ENCODE measurements at places on chromosomes 6 and 20.

GRCh38 chr6:128290221-128290620 lies 230.2 kb downstream of the PTPRK start:
- no peak for DNase-seq

- DNase-seq = no peak
These were observed 186.5 kb downstream of the MAFB start for GRCh38 chr20:40502576-40502975.

- peak; percentile 64 for DNase-seq
These were observed 93.9 kb downstream of the CLIC5 start for GRCh38 chr6:45921691-45922281.

GRCh38 chr6:145705561-145705960 lies 29.8 kb downstream of the EPM2A start:
- DNase-seq = no peak

DNA sequence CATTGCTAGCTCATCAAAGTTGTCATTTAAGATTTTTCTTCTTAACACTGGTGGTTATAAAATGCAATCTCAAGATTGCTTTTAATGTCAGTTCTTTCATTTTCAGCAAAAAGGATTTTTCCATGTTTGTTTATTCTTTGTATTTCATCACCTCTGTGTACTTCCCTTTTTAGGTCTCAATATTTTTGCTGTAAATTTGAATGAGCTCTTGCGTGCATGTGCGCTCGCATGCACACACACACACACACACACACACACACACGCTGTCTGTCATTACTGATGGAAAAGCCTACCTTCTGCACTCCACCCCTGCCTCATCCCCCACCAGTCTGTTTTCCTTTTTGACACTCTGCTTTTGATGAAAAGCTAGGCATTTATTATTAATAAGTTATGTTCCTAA lies 85.3 kb upstream of the FYN start:
- DNase-seq = no peak

DNA sequence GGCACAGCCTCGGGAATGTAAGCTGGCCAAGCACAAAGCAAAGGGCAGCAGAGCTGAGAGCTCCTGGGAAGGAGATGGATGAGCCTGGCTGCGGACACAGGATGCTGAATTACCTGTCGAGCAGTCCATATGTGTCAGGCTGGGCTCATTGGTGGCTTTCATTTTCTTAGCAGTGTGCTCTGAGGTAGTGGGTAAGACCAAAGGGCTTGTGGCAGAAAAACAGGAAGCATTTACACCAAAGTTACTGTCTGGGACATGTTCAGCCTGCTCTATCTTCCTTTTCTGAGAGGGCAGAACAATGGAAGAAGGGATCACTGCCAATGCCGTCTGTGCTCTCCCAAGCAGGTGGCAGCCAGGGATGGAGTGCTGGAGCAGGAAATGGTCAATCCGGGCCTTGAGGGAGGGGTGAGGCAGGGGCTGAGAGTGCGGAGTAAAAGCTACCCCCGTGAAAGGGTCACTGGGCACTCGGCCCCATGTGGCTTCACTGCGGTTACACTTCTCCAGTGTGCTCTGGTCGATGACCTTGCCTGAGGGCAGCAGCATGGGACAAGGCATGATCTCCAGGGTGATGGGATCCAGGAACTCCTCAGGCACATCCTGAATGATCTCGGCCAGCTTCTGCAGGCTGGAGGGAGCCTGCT lies 36.9 kb upstream of the AVP start:
- peak; percentile 15 for DNase-seq

- DNase-seq = no peak
These were observed 63.6 kb downstream of the FAXC start for GRCh38 chr6:99285881-99286280.

DNA sequence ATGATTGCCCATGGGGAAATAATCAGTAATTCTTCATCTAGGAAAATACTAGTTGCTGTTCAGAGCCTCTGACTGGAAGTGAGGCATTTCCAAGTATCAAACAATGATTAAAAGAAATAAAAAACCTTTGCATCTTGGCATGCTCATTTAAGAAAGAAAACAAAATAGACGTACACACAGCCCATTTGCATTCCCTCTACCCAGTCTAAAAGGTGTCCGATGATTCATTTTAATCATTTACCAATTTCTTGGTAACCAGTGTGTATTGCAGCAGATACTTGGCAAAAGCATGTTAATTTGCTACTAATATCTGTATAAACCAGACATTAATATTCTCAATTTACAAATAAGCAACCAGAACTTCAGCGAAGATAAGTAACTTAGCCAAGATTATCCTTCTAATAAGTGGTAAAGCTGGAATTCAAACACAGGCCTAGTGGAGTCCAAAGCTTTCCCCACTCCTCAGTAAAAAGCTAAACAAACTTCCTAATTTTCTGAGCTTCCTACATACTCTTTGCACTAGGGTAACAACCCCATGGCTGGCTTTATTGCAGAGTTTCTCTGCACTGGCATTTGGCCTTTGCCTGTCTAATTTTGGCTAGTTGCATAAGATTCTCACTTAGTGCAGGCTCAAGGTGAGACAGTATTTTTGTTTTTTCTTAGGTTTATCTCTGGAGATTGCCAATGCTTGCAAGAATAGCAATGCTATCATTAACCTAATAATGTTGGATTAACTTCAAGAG lies 338.1 kb downstream of the PRKN start:
- DNase-seq = no peak

DNA sequence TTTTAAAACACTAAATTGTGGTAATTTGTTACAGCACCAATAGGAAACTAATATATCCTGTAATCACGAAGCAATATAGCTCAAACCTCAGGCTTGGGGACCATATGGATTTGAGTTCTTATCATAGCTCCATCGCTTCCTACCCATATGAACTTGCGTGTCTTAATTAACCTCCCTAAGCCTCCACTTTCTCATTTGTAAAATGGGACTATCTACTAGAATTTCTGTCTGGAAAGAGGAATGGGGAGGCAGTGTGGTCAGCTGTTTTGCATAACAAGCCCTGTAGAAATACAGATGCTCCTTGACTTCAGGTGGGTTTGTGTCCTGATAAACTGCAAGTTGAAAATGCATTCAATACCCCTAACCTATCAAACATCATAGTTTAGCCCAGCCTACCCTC lies 17.1 kb downstream of the HLA-DOB start:
- no peak for DNase-seq

GRCh38 chr20:58577871-58578598 lies 62.8 kb upstream of the APCDD1L start:
- no peak for DNase-seq

DNA sequence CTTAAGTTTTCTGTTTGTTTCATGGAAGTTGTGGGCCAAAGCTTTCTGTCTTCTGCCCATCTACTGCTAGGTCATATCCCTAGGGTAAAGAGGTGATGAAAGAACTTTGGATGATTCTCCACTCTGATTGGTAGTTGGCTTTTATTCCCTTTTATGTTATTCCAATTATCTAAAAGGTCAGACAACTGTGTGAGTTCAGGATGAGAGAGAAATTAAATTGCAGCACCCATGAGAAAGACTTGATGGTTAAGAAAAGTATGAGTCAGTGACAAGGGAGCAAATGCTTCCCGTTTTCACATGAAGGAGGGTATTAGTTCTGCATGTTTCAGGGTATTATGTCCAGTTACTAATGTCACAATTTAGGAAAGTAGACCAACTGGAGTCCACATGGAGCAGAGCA lies 136.3 kb downstream of the CD109 start:
- no peak for DNase-seq

DNA sequence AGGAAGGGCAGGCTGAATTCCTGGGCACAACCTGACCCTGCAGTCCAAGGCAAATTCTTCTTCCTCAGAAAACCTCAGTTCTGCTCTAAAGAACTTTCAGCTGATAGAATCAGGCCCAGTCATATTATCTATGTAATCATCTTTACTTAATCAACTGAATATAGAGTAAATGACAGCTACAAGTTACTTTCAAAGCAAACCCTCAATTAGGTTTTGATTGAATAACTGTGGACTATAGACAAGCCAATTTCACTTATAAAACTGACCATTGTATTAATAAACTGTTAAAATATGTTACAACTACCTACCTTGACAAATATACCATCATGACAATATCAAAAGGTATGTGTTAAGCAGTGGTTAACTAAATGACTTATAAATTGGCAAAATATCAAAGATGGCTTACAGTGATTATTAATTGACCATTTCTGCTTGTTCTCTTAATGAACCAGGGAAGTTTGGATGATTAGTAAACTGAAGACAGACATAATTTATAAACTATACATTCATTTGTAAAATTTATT lies 46.1 kb upstream of the ADGRF5 start:
- DNase-seq = no peak

DNA sequence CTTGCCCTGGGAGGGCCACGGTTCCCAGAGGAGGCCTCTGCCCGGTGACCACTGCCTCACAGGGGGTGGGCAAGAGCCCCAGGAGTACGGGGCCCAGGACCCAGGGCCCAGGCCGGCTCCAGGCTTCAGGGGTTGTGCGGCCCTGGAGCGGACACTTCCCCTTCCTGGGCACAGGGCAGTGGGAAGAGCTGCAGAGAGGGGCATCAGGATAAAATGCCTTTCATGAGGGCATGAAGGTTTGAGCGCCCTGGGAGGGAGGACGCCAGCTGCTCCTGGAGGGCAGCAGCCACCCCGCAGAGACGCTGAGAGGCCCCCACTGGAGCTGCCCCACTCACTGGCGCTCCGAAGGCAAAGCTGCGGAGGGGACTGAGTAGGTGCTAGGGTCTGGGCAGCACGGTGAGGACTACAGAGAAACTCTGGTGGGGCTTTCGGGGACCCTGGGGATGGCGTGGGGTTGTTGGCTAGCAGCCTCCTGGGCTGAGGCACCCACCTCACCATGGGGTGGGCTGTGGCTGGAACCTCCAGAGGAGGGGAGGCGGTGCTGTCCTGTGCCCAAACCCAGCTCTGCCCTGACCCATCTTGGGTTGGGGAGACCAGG lies 10.4 kb downstream of the LAMA5 start:
- no peak for DNase-seq

DNA sequence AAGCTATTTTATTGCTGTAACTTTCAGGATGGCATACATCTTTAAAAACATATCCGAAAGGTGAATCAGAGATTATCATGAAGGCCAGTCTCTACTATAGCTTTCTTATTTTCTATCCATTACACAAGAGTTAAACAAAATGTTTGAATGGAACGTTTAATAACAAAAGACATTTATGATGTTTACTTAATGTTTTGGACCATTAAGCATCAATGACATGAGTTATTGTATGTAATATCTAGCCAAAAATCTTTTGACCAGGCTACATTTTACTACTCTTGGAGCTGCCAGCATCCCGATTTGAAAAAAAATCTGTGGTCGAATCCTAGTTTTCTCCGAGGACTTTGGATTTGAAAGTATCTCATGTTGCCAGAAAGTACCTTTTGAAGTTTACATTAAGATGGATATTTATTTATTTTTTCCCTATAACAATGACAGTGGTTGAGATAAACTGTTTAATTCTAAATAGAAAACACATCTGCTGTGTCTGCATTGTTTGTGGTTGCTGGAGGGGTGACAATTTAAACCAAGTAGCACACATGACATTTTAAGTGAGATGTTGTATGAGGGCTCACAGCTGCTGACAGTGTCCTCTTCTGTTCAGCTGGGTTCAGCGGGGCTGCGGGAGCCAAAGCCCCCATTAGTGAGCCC lies 293.7 kb upstream of the TCF21 start:
- DNase-seq = no peak

- no peak for DNase-seq
These were observed 344.9 kb downstream of the CDKAL1 start for GRCh38 chr6:20879121-20879520.

GRCh38 chr6:84657486-84657885 lies 106.9 kb downstream of the TBX18 start:
- no peak for DNase-seq

- no peak for DNase-seq
These were observed 597.9 kb downstream of the COL12A1 start for GRCh38 chr6:74607934-74608333.

GRCh38 chr20:64222291-64222735 lies 33.2 kb upstream of the PCMTD2 start:
- DNase-seq = no peak

DNA sequence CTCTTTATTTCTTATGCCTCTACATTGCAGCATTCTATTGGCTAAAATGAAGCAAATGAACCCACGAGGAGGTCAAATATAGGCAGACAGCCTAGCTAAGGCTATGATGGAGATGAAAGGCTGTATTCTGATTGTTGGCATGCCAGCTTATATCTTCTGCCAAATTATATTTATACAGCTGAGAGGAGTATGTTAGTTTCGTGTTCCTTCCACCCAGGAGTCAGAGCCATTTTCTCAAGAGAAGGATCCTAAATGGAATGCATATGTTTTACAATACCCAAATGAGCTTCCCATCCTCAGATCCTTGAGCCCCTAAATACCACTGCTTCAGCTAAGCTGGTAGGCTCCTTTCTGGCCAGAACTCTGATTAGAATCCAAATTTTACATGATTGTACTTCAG lies 178.4 kb upstream of the HDDC2 start:
- no peak for DNase-seq

GRCh38 chr6:96624957-96625356 lies 62.0 kb downstream of the FHL5 start:
- DNase-seq = no peak

GRCh38 chr6:1869769-1870168 lies 260.1 kb downstream of the FOXC1 start:
- no peak for DNase-seq

DNA sequence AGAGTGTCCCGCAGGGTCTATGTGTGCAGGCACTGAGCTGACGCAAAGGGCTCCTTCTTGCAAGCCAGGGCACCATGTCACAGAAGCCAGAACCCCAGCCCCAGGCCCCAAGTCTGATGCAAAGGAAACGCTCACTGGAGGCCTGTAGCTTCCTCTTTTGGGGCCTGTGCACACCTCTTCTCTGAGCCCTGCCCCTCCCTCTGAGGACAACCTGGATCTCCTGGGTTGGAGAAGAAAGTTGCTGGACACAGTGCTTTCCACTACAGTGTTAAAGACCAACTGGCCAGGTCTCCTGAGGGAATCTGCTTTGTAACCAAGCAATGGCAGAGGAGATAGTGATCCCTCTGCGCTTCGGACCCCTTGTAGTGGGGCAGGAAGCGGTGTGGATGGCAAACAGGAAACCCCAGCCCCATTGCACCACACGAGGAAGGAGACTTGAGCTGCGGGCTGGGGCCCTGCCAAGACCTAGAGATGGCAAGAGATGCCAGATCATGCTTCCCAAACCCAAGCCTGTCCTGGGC lies 90.0 kb downstream of the PRND start:
- peak; percentile 29 for DNase-seq

GRCh38 chr20:46174469-46175126 lies 56.5 kb downstream of the CD40 start:
- peak; percentile 48 for DNase-seq

Measured in gastrocnemius medialis (tissue), 4 donors.